ENCODE measurements at places on chromosomes 1 and 21.

- no peak for DNase-seq
These were observed 11.2 kb downstream of the CLEC20A start for GRCh38 chr1:178485541-178485981.

DNA sequence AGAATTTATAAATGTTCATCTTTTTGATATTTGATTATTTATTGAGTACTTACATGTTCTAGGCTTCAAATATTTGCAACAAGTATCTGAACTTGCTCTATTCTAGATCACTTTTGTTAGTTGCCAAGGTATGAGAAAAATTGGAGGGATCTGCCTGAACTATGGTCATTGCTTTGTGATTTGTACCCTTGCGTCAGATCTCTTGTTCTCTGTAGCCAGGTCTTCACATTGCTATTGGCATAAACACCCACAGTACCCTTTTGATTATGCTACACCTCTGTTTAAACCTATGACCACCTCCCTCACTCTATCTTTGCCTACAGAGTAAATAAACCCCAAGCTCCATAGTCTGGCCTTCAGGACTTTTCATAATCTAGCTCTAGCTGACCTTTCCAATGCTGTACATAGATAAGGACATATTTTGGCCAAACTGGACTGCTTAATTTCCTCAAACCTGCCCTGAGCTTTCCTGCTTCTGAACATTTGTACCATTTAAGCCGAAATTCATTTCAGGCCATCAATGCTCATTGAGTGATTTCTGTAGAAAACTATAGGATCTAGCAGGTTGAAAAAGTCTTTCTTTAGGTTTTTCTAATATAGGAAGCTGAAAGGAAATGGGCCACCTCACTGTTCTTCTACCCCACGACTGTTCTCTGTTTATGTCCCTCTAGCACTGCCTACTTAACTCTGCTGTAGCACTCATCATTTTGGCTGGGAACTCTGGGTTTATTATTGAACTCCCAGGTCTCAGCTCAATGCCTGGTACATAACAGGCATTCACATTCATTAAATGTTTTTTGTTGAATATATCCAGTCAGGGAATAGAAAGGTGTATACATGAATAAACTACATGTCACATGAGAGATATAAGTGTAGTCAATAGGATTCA is 84.9 kb downstream of the PPP1R12B start:
- DNase-seq: no peak

- DNase-seq: no peak
These were observed 5.7 kb upstream of the ATP13A2 start for GRCh38 chr1:17017435-17017834.

GRCh38 chr1:9843576-9843945 is 19.8 kb upstream of the CLSTN1 start:
- no peak for DNase-seq

GRCh38 chr21:31505975-31506374 is 153.5 kb upstream of the SOD1 start:
- DNase-seq: no peak

GRCh38 chr1:1157033-1157365 is 16.7 kb upstream of the TTLL10 start:
- no peak for DNase-seq

DNA sequence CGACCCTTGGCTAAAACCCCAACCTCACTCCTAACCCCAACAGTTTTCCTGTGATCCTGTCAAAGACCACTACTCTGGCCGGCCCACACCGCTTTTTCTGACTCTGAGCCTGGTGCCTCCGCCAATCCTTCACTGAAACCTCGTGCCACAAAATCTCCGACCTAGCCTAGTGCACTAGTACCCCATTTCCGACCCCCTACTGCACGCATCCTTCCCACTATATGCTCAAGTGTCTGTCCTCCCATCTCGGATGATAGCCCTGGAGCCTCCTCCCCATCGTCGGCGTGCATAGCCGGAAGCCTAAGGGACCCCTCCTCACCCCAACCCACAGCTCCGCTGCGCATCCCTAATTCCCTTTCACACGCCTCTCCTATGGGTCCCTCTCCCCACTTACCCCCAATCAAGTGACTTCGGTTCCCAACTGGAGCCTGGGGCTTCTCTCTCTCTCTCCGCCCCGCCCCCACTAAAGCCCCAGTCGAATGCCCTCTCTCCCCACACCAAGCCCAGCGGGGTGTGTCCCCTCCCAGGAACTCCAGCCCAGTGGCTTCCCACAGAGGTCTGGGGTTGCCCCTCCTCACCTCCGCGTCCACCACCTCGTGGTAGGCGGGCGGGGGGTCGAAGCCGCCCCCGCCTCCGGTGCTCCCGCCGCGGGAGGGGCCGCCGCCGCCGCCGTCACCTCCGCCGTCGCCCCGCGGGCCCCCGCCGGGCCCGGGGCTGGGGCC is 791 bp downstream of the USP24 start:
- no peak for DNase-seq

GRCh38 chr1:6111571-6111970 is 65.9 kb downstream of the KCNAB2 start:
- DNase-seq: no peak

DNA sequence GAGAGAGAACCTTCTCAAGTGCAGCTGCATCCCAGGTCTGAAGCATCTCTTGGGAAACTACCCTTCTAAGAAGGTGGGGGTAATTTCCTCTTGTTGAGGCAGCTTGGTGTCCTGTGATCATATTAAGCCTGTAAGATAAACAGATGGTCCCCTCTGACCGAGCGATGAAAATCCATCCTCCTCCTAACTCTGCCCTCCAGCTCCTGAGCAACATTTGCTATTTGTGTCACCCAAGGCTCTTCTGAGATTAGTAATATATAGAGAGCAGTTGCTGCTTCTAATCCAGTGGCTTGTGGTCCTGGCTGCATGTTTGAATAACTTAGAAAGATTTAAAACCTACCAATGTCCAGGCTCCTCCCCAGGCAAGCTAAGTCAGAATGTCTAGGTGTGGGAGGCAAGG is 123.7 kb downstream of the DISC1 start:
- DNase-seq: no peak

- DNase-seq: no peak
These were observed 59.1 kb downstream of the CHD5 start for GRCh38 chr1:6121021-6121421.

DNA sequence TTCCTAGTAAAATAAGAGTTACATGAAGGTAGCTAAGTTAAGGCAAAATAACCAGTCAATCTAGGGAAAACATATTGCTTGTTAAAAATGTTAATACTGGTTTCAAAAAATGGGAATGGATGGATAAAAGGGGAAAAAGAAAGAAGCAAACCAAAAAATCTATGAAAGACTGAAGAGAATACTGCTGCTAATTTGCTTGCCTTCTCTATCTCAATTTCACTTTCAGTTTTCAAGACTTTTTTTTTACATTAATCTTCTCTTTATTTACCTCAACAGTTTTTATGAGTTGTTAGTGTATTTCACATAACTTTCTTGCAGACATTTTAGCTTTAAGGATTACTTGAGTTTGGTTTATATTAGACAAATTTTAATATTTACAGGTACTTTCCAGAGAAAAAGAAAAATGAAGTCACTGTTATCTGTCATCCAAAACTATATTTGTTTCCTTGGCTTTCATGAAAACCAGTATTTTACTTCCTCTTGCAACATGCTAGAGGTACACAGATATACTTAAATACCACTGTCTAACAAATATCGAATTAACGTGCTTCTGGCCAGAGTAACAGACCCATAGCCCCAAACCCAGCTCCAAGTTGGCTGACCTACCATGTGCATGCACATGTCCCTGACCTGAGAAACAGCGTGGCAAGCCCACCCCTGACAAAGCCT is 70.7 kb downstream of the COL24A1 start:
- DNase-seq: no peak

GRCh38 chr21:27582948-27583430 is 616.1 kb upstream of the ADAMTS5 start:
- DNase-seq: no peak

DNA sequence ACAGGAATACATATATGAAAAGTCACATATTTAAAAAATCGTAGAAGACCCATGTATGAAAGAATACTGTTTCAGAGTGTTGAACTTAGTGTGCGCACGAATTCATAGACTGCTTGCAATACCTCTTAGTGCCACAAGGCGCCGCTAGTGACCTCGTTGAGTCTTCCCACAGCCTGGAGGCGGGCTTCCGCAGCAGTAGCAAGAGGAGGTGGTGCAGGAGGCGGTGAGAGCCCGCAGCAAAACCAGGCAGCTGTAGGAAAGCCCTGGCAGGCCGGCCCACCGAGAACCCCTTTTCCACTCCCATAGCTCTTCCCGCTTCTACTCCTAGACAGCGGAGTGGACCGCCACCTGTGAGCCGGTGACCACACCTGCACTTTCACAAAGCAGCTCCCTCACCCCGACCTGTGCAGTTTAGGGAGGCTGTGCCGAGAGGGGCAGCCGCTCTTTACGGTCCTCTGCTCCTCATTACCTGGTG is 23.5 kb downstream of the MTARC1 start:
- peak; percentile 52 for DNase-seq

- DNase-seq: no peak
These were observed 393.1 kb downstream of the BRINP3 start for GRCh38 chr1:190084552-190084951.

DNA sequence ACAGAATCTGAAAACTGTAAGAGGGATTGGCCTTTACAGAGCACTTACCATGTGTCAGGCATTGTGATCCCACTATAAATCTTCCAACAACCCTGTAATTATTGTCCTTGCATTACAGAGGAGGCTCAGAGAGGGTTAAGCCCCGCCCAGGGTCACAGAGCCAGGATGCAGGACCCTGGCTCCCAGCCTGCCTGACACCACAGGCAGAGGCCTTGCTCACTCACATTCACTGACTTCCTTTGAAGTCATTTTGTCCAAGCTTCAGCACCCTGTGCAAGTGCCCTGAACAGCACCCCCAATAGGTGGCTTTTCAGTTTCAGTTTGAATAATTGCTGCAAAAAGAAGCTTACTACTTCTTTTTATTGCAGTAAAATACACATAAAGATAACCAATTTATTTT is 256.8 kb upstream of the NFIA start:
- DNase-seq: no peak

DNA sequence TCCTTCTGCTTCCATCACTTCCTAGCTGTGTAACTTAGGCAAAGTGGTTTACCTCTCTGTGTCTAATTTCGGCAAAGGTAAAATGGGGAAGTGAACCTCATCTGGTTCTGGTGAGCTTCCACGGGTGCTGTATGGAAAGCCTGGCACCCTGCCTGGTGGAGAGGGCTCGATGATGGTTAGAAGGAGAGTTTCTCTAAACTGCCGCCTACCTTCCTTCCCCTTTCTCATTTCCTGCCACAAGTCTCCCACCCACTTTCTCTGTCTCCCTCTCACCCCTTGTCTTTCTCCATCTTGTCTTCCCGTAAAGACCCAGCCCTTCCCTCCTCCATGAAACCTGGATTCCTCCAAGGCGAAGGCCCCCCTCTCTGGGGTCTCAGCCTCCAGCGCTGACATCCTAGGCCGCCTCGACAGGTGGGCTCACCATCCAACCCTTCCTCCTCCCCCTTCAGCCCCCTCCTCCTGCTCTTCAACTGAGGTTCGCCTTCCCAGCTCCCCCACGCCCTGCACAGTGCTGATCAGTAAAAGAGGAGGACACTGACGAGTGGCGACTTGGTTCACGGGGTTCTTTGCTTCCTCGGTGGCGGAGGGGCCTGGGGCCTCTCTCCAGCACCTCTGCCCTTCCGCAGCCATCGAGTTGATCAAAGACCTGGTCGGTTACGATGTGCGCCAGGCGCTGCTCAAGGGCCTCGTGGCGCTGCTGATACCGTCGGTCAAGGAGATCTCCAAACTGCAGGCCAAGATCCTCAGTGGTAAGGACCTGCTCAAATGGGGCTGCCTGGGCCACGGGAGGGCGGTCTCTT is 7.3 kb downstream of the RNU5D-1 start:
- no peak for DNase-seq

DNA sequence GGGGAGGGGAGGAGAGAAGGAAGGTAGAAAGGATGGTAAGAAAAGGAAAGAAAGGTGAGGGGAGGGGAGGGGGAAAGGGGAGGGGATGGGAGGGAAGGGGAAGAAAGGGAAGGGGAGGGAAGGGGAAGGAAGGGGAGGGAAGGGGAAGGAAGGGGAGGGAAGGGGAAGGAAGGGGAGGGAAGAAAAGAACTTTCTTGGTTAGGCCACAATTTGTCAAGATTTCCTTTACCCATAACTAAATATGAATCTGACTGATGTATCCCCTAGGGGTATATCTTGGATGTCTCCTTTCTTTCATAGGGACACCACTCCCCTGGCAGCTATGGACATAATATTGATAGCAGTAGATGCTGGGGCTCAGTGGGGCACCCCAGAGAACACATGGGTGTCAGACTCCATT is 54.4 kb upstream of the PRELP start:
- no peak for DNase-seq

GRCh38 chr1:7290971-7291970 is 479.8 kb upstream of the VAMP3 start:
- no peak for DNase-seq

- no peak for DNase-seq
These were observed 8.7 kb downstream of the RGS18 start for GRCh38 chr1:192167011-192167410.

- no peak for DNase-seq
These were observed 31.0 kb downstream of the TGFBR3 start for GRCh38 chr1:91854852-91855534.

- no peak for DNase-seq
These were observed 5.1 kb downstream of the HOOK1 start for GRCh38 chr1:59819566-59820438.

All from activated naive CD4-positive, alpha-beta T cell (primary cell).